ENCODE measurements at places on chromosomes 4 and X.

GRCh38 chr4:29972121-29972520 lies 748.0 kb upstream of the PCDH7 start:
- no peak for DNase-seq

- DNase-seq: no peak
These were observed 156.9 kb downstream of the NLGN4X start for GRCh38 chrX:6071731-6072130.

GRCh38 chr4:26032630-26033317 lies 118.8 kb downstream of the SMIM20 start:
- DNase-seq: no peak

DNA sequence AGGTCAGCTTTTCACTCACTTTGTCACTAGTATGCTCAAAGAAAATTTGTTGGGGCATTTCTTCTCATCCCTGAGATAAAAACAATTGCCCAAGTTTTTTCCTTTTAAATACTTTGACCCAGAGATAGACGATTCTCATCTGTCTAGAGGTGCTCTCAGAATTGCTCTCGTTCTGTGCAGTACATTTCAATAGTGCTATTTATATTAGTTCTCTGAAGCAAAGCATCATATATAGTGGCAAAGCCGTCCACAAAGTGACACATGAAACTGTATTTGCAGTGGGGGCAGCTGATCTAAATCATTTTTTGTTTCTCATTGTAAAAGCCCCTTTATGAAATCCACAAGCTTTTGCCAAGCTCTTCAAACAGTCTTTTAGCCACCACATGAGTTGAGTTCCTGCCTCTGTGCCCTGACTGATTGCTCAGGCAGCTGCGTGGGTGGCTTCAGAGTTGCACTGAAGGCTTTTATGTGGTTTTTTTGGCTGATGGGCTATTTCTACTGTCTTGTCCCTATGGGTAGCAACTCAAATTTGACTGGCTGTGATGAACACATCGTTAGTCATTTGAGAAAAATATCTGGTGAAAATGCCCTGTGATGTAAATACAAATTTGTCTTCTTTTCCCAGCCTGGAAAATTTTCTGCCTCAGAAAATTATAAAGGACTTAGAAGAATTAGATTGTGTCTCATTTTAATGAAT lies 119.1 kb upstream of the OTUD4 start:
- peak; percentile 61 for DNase-seq

DNA sequence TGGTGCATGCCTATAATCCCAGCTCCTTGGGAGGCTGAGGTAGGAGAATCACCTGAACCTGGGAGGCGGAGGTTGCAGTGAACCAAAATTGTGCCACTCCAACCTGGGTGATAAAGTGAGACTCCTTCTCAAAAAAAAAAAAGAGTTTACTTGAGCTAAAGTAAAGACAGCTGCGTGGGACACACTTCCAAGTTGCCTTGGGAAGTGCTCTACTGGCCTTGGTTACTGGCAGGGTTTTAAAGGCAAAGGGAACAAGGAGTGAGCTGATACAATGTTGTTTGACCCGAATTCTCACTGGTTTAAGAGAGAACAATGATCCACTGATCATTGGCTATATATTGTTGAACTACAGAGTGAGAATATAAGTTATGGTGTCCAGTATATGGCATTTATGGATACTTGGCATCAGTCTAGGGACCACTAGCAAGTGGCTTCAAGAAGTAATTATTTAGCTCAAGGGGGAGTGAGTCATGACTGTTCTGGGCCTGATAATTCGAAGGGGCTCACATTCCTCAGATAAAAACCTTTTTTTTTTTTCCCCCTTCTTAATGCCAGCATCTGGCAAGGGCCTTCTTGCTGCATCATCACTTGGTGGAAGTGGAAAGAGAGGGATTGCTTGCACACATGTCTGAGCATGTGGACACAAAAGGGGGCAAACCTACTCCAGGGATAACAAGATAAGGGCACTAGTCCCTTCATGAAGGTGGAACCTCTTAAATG lies 32.3 kb downstream of the GRK4 start:
- no peak for DNase-seq

DNA sequence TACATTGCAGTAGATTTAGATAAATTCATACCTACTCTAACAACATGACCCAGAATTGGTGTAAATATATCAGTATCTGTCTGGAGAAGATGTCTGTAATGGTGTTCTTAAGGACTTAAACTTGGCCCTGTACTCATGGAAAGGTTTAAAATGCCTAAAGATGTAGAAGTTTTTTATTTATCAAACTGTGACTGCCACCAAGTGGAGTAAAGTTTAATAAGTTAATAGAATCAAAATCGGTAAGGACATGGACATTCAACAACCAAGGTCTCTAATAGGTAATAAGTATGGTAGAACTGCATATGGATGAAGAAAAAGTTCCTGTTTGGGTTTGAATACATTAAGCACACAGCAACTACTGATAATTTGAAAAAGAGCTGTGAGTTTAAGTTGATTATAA lies 474.0 kb upstream of the NDST3 start:
- no peak for DNase-seq

DNA sequence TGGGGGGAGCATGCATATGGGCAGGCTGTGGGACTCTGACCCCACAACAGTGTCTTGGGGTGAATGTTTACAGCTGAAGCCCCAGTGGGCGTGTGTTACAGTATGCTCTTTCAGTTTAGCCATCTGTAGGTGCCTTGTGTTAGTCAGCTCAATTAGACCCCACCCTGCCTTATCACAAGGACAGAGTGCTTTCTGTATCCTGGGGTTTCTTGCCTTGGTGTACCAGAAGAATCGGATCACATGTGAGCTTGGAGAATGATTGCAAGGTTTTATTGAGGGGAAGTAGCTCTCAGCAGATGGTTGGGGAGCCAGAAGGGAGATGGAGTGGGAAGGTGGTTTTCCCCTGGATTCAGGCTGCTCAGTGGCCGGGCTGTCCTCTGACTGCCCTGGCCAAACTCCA lies 27.3 kb downstream of the SH3BGRL start:
- no peak for DNase-seq

GRCh38 chr4:31918891-31919290 lies 1198.7 kb downstream of the PCDH7 start:
- DNase-seq: no peak

- DNase-seq: no peak
These were observed 839 bp downstream of the QDPR start for GRCh38 chr4:17511051-17511450.

DNA sequence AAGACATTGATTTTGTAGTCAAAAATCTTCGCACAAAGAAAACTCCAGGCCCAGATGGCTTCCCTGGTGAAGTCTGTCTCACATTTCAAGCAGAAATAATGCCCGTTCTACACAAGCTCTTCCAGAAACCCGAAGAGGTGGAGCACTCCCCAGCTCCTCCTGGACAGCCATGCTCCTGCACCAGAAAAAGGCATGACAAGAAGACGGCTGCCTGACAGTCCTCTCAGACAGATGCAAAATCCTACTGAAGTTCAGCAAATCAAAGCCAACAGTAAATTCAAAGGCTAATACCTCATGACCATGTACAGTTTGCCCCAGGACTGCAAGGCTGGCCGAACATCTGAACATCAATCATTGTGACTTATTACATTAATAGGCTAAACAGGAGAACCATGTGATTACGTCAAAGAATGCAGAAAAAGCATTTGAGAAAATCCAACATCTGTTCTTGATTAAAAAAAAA lies 30.8 kb upstream of the MXD4 start:
- no peak for DNase-seq

DNA sequence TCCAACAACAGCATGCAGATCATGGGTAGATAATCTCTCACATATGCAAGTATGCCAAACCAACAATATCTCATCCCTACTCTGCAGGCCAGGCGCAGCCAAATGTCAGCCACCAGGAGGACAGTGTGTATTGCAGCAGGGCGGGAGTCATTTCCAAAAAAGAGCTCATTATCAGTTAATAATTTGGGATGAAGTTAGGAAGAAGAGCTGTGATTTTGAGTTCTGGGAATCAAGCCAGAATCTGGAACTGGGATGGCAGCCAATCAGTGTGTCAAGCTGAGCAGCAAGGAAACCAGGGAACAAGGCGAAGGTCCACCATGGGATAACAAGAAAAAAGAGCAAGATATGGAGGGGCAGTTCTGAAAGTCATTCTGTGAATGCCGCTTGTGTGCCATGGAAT lies 88.2 kb upstream of the CAMK2D start:
- DNase-seq: no peak

DNA sequence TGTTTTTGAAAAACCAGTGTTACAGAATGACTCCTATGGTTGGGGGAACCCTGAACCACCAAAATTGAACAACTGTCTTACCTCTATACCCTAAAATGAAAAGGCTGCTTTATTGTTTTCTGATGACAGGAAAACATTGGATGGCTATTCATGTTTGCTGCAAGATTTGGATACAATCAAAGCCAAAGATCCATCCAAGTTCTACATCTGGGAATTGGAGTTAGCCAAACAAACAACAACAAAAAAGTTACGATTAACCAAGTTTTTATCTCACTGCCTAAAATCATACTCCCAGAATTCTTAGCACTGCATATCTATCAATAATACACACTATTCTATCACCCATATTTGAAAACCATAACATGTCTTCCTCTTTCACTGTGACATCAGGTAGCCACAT lies 349.7 kb upstream of the SLC7A11 start:
- no peak for DNase-seq

DNA sequence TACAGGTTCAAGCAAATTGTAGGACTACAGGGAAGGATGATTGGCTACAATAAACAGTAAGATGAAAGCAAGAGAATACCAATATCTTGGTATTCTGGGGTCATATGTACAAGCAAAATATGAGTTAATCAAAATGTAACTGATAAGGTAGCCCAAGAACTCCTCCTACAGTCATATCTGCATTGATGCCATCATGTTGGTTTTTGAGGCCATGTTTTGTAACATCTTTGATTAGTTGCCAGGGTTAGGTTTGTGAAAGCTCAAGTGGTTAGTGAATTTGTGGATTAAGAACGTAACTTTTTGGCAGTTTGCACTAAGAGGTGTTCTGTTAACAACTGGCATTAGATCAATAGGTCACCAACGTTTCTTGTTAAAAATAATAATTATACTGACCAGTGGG lies 59.6 kb downstream of the USP9X start:
- DNase-seq: no peak

DNA sequence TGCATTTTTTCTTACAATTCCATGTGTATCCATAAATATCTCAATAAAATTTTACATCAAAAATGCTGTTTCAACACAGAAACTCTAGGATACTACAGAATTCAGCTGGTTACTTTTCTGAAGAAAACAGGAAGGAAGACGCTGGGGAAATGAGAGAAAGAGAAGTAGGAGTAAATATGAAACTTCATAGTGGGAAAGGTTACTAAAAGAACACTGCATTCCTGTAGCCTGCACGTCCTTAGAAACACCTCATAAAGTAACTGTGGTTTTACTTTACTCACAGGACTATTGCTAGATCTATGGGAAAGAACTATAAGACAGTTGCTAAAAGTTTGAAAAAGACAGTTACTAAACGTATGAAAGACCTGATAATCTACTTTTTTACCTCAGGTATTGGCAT lies 23.1 kb downstream of the ATP11C start:
- no peak for DNase-seq

DNA sequence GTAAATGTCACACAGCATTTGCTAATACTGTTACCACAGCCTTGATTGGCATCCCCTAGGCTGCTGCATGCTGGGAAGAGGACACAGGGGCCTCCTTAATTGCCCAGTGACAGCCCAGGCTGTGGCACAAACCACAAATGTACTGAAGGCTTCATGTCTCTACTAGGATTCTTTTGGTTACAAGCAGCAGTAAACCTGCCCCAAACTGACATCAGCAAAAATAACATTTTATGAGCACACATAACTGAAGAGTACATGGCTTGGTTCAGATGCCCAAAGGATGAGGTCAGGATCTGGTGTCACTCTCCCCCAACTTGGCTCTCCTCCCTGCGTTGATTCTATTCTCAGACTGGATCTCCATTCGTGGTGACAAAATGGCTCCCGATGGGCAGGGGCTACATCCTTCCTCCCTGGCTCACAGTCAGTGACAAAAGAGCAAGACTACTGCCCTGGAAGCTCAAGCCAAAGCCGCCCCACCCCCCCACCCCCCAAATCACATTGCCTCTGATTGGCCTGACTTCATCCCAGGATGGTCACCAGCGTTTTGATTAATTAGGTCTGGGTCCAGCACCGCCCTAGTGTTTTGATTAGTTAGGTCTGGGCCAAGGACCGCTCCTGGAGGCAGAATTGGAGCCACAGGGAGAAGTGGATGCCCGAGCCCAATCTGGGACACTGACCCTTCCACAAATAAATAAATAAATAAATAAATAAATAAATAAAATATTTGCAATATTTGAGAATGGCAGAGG lies 180.5 kb upstream of the RBPJ start:
- no peak for DNase-seq

DNA sequence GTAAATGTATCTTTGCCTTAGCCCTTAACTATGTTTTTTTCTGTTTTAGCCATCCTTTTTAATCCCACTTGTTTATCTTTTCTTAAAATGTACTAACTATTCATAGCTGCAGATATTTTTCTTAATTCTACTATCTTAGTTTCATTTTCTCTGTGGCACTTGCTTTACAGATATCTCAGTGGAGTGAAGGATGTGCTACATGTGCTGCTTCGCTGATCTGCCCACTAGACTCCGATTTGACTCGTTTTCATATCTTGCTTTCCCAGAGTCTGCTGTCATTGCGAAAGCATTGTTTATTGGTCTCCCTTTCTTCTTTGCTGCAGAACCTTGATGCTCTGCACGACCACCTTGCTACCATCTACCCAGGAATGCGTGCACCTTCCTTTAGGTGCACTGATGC lies 30.6 kb downstream of the GUCY1B1 start:
- DNase-seq: no peak

DNA sequence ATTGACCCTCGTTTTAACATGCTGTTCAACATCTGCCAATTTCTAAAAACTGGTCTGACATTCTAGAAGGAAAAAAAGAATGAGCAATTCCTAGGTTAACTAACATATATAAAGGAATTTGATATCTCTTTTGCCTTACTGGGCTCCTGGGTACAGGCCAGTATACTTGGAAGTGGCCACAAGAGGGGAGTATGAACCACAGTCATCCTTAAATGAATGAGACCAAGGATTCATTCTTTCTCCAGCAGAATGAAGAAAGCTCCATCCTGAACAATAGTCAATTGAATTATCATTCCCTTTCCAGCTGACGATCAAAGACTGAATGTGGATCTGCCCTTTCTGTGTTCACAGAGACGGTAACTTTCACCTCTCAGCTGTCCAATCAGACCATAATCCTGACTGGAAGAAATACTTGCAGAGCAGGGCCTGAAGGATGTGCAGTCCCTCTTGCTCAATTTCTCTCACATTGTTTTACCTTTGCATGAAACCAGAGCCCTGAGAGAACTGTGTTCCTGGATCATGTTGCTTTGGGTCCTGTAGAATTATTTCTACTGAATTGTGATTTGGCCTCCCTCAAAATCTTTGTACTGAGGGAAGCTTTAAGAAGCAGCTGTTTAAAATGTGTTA lies 14.8 kb upstream of the SPARCL1 start:
- DNase-seq: no peak

GRCh38 chrX:9847071-9847470 lies 60.8 kb downstream of the SHROOM2 start:
- no peak for DNase-seq

GRCh38 chr4:126106658-126107057 lies 791.9 kb downstream of the FAT4 start:
- no peak for DNase-seq

- DNase-seq: no peak
These were observed 459.2 kb downstream of the FAT4 start for GRCh38 chr4:125773931-125774330.

Data from stimulated activated CD8-positive, alpha-beta memory T cell treated with anti-CD3 and anti-CD28 coated beads, Interleukin-2, amount 100 ng/mL, for 48 hours (primary cell).